ENCODE measurements at places on chromosomes 7 and 10.
A peak's percentile ranks its signal among the peaks of the same experiment; 100 is the strongest.

GRCh38 chr10:45487735-45488134 is 113.7 kb downstream of the ALOX5 start:
- no peak for DNase-seq

DNA sequence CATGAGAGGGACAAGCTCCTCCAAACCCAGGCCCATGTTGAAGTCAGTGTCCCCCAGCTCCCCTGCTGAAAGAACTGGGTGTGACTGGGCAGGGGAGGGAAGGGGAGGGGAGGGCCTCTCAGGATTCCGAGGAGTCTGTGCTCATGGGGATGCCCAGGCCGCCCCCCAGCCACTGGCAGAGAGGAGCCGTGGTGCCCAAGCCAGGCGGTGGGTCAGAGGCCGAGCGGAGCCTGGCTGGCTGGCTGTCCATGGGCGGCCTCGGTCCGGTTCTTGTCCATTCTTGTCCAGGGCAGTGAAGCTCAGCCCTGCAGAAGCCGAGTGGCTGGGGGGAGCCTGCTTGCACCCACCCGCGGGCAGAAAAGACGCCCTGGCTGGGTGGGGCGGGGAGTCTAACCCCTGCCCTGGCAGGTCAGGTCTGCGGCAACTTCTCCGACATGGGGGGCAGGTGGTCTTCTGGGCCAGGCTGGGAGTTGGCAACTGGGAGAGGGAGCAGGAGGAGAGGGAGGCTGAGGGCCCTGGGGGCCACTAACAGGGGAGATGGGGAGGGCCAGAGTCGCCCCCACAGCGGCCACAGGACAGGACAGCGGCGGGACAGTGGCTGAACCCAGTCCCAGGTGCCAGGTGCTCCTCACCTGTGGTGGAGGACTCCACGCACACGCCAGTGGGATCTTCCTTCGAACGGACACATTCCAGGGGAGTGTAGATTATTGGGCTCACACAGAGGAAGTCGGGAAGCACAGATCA is 54.1 kb downstream of the FOXL3 start:
- no peak for DNase-seq

DNA sequence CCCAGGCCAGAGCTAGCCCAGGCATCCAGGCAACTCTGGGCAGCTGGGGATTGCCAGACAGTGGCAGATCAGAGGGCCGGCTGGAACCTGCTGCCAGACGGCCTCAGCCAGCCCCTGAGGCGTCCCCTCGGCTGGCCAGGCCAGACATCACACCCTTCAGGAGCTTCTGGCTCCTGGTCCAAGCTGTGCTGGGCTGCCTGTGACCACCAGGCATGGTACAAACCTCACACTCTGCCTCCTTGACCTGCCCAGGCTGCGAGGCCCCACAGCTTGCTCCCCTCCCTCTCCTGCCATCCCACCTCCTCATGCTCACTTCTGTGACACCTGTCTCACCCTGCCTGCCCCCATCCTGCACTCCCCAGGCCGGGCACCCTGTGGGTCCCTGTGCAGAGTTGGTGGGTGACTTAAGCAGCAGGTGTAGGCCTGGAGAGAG is 5.7 kb downstream of the DEPP1 start:
- DNase-seq, result no peak

DNA sequence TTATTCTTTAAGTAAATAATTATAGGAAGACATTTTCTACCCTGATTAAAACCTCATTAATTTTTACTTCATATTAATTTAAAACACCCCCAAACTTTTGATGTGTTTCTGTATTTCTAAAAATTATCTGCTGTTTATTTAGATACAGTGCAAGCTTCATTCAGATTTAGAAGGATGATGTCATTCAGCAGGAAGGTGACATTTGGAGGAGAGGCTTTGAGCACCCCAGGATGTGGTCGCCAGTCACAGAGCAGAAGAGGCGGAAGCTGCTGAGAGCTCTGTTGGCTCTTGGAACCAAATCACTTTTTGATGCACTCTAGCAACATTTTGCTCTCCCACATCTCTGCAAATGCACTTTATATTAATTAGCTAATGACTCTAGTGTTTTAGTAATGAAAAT is 233.9 kb upstream of the CACNA2D1 start:
- DNase-seq, result peak; percentile 3

- DNase-seq, result no peak
These were observed 28.2 kb upstream of the ADCYAP1R1 start for GRCh38 chr7:31023877-31024276.

Measured in muscle of arm (tissue), 14 donors.